ENCODE measurements at places on chromosomes 6 and 20. TPM values are rescaled to one million over a fixed set of nuclear protein-coding genes. Genes with fewer than 3 reads are reported as not detected.

DNA sequence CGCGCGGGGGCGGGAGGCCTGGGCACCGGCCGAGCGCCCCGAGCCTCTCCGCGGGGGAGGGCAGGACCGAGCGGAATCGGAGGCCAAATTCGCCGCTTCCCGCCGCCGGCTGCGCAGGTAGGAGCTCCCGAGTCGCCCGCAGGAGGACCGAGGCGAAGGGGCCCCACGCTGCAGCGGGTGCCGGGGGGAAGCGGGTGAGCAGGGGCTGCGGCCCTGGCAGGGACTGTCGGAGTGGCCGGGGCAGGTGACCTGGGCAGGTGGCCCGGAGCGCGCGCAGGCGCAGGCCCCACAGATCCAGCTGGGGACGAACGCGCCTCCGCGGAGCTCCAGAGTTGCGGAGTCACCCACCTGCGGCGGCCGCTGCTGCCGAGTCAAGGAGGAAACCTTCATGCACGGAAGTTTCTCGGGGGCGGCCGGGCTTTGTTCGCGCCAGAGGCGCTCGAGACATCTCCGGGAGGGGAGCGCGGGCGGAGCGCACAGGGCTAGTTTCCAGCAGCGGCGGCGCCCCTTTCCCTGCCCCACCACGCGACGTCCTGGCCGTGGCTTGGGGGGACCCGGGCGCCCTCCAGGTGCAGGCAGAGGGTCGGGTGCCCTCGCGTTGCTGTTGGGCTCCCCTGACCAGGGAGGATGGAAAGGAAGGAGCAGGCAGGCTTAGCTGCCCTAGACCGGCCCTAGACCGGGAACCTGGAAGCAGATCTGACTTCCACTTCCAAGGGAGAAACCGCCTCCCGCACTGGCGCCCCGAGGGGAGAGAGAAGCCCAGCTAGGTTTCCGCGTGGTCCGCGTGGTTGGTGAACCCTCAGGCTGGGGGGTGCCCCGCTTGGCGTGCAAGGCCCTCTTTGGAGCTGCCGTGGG is 590 bp downstream of the SLCO4A1 start:
- DNase-seq: peak; percentile 74

DNA sequence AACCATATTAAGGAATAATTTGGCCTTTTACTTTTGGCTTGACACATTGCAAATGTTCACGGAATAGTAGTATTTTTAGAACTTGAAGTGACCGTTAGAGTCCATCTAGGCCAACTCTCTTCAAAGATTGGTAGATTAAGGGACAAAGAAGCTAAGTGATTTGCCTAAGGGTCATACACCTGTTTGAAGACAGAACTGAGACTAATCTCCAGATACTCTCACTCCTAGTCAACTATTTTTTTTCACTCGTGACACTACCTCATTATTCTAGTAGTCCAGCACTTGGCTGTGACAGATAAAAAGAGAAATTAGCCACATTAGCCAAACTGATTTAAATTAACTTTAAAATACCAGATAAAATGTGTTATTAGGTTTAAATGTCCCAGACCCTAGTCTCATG is 10.6 kb downstream of the ACSS2 start:
- DNase-seq: no peak

ADGRF4 gene
- not detected for total RNA-seq

DNA sequence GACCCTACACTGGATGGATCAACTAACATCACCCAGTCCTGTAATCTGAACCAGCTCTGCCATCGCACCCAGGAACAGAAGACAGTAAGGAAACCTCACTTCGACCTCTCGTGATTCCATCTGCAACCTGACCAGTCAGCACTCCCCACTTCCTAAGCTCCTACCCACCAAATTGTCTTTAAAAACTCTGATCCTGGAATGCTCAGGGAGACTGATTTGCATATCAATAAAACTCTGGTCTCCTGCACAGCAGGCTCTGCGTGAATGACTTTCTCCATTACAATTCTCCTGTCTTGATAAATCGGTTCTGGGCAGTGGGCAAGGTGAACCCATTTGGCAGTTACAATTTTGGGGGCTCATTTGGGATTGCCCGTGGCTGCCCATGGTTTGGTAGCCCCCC is 18.3 kb upstream of the AGPAT4 start:
- DNase-seq: no peak

- no peak for DNase-seq
These were observed 158.1 kb upstream of the PROKR2 start for GRCh38 chr20:5474646-5475550.

MYL9 gene
- 3.2 TPM for total RNA-seq

DNA sequence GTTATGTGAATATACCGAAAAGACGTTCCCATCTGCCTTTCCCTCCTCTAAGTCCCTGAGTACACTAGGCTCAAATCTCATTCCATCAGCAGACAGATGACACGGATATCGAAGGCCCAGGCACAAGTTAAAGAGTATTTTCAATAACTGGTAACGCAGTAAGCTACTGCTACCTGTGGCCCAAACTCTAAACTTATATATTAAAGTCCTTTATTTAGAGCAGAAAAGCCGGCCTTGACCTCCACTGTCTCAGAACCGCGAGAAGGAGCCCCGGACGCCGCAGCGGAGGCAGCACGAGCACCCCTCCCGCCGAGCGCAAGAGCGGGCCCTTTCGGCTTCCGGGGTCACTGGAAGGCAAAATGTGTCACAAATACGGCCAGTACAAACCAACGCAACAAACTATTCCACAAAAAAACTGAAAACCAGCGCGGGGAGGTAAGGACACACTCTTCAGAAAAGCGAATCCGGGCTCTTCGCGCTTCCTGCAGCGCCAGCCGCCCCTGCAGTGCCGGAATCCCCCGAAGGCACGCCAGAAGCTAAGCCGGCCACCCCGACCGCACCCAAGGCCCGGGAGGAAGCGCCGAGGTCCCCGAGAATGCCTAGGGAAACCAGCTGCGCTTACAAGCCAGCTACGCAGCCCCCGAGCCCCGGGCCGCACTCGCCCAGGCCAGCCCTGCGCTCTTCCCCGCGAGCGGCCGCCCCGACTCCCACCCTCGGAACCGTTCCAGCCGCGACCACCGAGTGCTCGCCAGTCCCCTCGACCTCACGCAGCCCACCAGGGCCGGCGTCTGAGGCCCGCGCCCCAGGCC is 681 bp downstream of the DIDO1 start:
- peak; percentile 41 for DNase-seq

DNA sequence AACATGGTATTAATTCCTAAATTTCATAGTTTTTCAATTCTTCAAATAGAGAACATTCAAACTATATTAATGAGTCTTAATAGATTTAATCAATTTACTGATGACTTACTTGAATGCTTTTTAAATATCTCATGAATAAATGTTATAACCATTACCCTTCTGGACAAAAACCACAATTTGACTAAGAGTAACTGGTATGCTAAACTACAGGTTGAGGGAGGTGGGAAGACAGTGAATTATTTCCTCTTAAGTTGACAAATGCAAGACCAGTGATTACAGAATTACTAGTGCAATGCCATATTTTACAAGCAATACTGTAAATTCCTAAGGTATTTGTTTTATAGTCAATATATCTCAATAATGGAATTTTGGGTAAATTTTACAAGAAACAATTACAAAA is 65.1 kb downstream of the REV3L start:
- no peak for DNase-seq

- DNase-seq: no peak
These were observed 348.7 kb downstream of the CD83 start for GRCh38 chr6:14466278-14466677.

GRCh38 chr20:60080401-60080800 is 122.2 kb downstream of the CDH26 start:
- DNase-seq: no peak

DNA sequence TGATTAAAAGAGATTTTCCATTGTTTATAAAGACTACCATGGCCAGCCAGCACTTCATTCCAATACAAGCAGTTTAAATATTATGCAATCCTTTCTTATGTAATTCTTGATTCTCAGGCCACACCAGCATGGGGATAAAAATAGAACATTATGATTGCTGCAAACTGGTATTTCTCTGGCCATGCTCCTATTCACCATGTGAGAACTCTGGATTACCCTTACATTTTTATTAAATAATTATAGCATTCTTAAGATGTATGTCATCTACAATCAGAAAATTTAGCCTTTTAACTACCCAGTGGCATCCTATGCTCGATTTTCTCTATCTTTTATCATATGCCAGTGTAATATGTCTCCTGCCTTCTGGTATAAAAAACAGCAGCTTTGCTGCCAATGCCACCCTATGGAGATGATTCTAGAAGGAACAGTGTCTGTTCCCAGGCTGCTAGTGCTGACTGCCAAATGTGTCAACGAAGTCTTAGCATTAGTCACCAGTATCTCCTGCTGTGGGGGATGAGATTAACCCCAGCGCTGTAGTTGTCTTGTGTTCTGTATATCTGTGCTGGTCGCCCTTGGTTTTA is 501.4 kb downstream of the BCKDHB start:
- DNase-seq: no peak

BFSP1 gene
- total RNA-seq: 0.40 TPM

- no peak for DNase-seq
These were observed 97.8 kb upstream of the JAG1 start for GRCh38 chr20:10771435-10772140.

Data from K562 (cell line).